Inflammatory macrophage treated with lipopolysaccharide for 1 hour (primary cell): ENCODE measurements at places on chromosomes 4 and X.

GRCh38 chrX:21490341-21490740 lies 116.1 kb downstream of the CNKSR2 start:
- DNase-seq: no peak

DNA sequence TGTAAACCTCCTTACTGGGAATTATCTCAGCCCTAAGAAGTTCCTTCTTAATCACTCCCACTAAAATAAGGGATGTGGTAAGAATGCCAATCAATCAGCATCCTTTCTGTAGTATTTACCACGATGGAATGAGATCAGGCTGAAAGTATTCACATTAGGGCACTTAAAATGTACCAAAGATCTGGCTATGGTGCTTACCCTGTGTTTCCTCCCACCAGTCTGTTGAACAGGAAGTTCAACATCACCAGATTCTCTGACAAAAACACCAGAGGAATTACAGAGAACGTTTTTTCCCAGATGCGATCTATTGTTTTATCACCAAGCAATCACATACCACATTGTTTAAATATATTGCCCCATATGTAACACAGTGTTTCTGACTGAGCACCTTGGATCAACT lies 2.1 kb upstream of the CLCN3 start:
- peak; percentile 22 for DNase-seq

DNA sequence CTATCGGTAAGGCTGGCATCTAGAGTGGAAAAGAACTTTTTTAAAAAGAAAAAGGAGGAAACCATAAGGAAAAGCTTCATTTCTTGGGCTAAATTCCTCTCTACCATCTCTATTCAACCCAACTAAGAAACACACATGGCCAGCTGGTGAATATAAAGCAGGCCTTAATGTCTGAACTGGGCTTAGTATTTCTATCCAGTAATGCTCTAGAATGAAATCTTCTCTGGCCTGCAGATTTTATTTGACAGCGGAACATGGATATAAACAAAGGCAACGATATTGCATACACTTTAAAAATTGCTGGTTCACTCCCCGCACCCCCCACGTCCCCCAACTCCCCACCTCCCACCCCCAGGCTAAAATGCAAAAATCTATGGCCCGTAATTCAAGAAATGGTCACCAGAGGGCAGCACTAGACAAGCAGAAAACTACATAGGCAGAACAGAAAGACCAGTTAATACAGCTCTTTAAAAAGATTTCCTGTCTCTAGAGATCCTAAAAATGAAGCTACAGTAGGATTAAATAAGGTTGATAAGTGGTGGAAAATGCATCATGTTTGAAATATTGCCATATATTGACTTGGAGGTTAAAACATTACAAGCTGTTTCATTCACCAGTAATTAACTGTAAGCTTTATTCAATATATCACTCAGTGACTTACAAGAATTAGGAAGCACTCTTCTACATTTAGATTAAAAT lies 155.2 kb upstream of the GALNT7 start:
- peak; percentile 20 for DNase-seq

- DNase-seq: no peak
Measured at GRCh38 chr4:51943221-51943620, 76.9 kb downstream of the LRRC66 start.

- DNase-seq: no peak
Measured at GRCh38 chrX:141982296-141982695, 78.6 kb downstream of the MAGEC1 start.

DNA sequence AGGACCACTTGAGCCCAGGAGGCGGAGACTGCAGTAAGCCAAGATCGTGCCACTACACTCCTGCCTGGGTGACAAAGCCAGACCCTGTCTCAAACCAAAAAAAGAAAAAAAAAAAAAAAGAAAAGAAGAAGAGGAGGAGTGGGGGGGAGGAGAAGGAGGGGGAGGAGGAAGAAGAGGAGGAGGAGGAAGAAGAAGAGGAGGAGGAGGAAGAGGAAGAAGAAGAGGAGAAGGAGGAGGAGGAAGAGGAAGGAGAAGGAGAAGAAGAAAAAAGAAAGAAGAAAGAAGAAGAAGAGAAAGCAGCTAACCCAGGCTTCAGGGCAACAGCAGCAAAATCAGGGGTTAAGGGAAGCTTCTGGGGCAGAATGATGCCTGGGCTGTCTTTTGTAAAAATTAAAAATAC lies 27.5 kb downstream of the VMA21 start:
- DNase-seq: no peak

DNA sequence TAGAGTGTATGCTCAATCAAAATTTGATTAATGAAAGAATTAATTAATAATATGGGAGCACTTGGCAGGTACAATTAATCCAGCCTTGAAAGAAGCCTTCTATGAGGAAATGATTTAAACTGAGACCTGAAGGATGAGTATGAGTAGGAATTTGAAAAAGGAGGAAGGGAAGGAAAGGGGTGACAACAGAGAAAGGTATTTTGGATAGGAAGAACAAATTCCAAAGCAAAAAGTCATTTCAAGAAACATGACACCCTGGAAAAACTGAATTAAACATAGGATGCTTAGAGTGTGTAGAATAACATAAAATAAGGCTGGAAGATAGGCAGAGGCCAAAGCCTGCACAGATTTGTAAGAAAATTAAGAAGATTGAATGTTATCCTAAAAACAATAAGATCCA lies 29.6 kb downstream of the PHOX2B start:
- no peak for DNase-seq

DNA sequence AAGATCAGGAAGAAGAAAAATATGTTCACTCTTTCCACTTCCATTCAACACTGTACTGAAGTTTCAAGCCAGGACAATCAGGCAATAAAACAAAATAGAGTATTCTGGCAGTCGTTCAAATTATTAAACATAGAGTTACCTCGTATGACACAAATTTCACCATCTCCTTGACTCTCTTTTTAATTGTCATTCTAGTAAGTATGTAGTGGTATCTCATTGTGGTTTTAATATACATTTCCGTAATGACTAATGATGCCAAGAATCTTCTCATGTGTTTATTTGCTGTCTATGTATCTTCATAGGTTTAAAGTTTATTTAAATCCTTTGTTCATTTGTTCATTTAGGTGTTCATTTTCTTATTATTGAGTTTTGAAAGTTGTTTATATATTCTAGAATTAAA lies 352.2 kb downstream of the IDS start:
- DNase-seq: no peak

GRCh38 chrX:16138108-16138427 lies 14.7 kb downstream of the GRPR start:
- no peak for DNase-seq

- DNase-seq: no peak
Measured at GRCh38 chr4:141455651-141456050, 180.7 kb upstream of the IL15 start.

DNA sequence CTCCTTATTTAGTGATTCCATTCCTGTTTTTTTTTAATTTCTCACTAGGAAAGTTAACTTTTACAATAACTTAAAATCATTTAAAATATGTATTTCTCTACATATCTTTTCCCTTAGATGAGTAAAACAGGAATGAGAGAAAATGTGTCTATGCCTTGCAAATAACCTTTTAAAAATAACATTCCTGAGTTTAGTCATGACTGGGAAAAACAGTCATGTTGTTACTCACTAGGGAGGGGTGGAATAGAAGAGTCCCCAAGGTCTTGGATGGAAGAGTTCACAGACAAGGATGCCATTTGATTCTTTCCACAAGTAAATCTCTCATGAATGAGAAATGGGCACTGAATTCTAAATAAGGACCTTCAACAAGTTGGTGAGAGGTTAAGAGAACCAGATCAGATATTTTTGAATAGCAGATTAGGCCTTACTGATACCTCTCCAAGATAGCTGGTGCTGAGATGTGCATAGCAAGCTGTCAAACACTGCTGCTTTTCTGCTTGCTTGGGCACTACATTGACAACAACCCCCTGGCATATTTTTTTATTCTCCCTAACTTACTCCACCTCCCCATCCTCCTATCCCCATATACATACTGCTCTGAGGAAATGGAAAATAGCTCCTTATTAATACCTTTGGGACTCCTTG lies 25.1 kb downstream of the UGDH start:
- DNase-seq: no peak

DNA sequence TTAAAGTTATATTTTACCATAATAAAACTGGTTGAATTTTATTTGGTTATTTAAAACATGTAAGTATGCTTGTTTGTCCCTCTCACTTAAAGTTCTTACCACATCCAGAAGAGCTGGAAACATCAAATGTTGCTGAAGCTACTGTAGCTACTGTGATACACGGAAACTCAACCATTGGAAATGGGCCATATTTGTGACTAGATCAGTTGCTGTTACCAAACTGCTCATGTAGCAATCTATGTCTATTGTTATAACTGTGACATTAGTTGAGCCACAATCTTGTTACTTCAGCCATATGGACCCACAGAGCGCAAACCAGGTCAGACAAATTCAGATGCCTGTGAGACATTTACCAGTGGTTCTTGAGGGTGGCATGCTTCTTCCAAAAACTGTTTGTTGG lies 41.6 kb downstream of the NDNF start:
- DNase-seq: no peak

- DNase-seq: no peak
Measured at GRCh38 chr4:25823632-25824031, 39.2 kb downstream of the SEL1L3 start.

DNA sequence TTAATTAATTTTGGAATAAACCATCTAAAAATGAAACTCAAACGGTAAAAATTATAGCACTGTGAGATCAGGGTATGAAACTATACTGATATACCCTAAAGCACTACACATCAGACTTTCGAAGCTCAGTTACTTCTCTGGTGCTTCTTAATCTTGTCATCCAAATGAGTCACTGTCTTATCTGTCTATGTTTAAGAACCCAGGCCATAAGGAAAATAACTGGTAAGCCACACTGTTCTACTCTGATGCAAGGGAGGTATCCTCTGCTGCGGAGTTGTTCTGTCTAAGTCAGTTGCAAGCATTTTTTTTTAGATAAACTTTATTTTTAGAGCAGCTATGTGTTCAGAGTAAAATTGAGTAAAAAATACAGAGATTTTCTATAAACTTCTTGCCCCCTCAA lies 830.8 kb upstream of the POU3F4 start:
- no peak for DNase-seq

DNA sequence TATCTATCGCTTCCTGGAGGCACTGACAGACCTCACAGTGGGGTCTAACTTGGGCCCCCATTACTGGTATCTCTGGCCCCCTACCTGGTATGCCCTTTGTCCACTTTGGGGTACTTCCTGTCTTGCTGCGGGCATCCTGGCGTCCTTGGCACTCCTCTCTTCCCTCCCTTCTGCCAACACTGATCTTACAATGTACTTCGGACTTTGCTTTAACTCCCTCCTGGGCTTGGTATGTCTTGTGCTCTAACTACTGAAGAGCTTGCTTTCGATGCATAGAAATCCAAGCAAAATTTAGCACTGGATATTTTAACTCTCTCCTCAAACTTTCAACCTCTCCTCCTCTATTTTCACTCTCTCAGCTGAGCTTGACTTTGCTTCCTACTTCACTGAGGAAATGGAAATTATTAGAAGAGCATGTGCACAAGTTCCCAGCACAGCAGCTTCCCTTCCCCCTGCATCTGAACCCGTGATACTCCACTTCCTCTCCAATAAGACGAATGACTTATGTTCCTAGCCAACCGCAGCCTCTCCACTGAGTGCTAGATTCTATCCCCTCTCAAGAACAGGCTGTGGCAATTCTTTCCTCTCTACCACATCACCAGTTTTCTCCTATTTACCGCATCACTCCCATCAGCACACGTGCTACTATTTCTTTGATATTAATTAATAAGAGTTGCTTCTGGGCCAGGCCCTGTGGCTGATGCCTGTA lies 52.9 kb downstream of the SUPT20HL2 start:
- DNase-seq: peak; percentile 69

DNA sequence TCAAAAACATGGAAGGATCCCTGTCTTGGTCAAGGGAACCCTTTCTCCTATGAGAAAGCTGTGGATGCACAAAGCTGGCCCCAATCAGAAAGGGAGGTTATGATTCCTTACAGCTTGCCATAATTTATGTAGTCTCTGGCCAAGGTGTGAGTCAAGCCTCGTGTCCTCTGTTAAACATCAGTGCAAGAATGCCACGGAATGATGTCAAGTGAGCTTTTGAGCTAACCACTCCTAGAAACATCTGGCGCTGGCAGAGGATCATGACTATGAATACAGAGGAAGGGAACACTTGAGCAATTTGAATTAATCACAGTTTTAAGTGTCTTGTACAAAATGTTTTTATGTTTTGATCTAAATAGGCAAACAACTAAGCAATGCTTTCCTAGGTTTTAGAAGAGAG lies 51.5 kb upstream of the RAP2C start:
- DNase-seq: no peak

DNA sequence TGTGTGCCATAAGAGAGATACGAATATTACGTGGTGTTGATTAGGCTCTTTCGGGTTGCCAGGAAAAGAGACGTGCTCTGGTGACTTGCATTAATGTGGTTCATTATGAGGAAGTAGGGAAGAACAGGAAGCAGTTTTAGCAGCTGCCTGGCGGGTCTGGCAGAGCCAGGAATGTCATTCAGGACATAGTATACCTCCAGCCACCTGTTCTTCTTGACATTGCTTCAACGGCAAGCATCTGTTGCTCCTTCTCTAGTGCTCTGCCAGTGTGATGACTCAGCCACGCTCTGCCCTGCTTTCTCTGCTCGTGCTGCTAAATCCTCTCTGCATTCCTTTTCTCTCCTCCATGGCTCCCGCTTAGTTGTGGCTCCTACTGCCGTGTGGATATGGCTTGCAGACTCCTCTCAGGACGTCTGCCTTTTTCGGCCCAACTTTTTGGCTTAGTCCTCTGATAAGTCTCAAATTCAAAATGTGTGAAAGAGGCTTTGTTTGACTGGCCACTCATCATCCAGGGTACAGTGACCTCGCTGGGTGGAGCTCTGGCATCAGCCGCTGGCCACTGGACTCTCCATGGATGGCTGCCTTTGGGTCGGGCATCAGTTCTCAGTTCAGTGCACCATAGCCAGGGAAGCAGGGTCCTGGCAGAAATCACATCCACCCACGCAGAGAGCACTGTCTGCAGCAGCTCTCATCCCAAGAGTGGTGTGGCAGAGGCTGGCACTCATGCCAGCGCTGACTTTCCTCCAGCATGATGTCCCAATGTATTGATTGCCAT lies 89.3 kb upstream of the KLF3 start:
- DNase-seq: peak; percentile 37

DNA sequence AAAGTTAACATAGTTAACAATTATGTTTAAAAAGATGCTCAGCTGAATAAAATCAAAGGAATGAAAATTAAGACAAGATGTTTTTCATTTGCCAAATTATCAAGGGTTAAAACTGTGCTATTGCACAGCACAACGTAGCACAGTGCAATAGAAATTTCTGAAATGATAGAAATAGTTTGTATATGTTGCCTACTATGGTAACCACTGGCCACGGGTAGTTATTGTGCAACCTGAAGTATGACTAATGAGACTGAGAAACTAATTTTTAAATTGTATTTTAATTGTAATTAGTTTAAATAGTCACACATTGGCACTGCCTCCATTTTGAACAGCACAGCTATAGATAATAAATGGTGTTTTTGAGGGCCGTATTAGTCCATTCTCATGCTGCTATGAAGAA lies 343.1 kb upstream of the FAM241A start:
- DNase-seq: no peak

GRCh38 chr4:2891294-2891693 lies 47.6 kb downstream of the ADD1 start:
- no peak for DNase-seq
